ENCODE measurements at places on chromosomes 11 and 22.

DNA sequence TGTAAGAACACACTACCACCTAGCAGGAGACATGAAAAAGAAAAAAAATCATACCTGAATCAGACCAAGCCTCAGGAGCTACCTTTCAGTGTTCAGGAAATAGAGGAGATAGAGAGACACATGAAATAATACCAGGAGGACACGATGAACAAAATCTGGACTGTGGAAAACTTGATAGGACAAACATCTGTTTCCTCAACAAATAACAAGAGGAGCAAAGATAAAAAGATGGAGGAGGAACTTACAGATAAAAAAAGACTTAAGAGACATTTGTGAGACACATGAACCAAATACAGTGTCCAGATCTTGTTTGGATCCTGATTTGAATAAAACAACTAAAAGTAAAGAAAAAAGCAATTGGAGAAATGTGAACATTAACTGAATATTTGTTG, 12.4 kb upstream of the KCNE3 start:
- no peak for DNase-seq

- no peak for DNase-seq
Observed at GRCh38 chr22:37661160-37661924, 2.8 kb downstream of the PDXP start.

- no peak for DNase-seq
Observed at GRCh38 chr11:68302256-68302655, 10.1 kb upstream of the LRP5 start.

- DNase-seq = no peak
Observed at GRCh38 chr11:86360775-86361395, 13.8 kb upstream of the CCDC81 start.

All from substantia nigra (tissue), 51 donors.